ENCODE measurements at places on chromosomes 16 and 17. TPM values are rescaled to one million over a fixed set of nuclear protein-coding genes. Genes with fewer than 3 reads are reported as not detected.

DNA sequence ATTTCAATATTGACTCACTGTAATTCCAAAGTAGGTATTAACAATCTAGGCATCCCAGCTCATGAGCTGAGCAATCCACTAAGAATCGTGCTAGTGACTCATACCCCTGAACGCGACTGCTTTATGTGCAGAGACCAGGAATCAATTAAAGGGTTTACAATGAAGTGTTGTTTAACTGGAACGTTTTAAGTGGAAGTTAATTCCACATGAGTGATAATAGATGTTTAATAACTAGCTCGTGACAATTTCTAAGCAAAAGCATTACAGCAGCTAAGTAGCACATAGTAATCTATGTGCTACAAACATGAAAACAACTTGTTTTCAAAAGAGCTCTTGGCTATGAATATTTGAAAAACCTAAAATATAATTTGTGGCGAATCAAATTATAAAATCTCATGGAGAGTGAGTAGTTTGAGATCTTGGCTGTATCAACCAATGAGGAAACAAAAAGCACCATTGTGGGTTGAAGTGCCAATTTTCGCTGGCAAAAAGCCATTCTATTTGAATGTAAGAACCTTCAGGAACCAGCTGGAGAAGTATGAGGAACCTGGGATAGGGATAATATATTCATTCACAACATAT is 9.4 kb downstream of the GJC1 start:
- DNase-seq = no peak

GRCh38 chr16:57412584-57412983 is 8.0 kb downstream of the CCL17 start:
- DNase-seq = no peak

DNA sequence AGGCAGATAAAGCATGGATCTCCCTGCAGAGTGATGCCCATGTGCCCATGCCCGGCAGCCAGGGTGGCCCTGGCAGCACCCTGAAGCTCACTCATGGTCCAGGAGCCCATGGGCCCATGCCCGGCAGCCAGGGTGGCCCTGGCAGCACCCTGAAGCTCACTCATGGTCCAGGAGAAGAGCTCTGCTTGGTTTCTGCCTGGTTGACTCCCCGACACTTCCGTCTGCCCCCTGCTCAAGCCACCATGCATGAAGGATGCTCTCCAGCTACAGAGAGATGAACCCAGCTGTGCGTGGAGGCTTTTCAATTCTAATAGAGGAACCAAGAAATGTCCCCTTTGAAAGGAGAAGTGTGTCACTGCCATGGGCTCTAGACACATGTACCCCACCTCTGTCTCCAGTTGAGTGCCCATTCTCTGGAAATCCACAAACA is 8.7 kb downstream of the CCL17 start:
- DNase-seq = no peak

Gene PRSS36
- 4.2 TPM for total RNA-seq

All from esophagus squamous epithelium (tissue), 5 donors.